Motor neuron (in vitro differentiated cells): ENCODE measurements at places on chromosomes 1 and 21. TPM values are rescaled to one million over a fixed set of nuclear protein-coding genes. Genes with fewer than 3 reads are reported as not detected.

GRCh38 chr1:180271272-180272255, 41.5 kb downstream of the LHX4 start:
- no peak for ATAC-seq

DNA sequence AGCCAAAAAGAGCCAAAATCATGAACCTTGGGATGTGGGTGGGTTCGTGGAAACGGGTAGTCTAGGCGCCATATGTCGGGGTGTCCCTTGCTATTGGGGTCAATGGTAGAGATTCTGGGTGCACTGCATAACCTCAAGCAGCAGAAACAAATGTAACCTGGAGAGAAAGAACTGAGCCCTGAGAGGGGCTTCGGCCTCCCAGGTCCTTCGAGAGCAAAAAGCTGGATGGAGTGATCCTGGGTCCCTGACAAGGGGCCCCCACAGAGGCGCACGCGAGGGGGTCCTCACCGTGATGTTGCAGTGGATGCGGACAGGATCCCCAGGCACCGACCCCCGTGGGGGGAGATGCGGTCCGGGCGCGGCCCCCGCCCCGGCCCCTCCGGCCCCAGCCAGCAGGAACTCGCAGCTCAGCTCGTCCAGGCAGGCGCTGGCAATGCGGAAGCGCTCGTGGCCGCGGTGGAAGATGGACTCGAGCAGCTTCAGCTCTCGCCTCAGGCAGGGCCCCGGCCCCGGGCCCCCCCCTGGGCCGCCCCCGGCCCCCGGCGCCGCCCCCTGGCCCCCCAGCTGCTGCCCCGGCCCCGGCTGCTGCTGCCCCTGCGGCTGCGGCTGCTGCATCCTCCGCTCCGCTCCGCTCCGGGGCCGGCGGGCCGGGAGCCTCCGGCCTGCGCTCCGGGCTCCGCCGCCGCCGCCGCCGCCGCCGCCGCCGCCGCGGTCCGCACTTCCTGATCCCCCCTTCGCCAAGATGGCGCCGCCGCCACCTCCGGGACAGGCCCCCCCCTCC, at the start of gene UBE2Q1:
UBE2Q1 (minus strand) TSS at position 724 of the 781 bp plus-strand sequence; CDS start at position 615, 109 bp downstream.
- peak; percentile 2 for ATAC-seq

DNA sequence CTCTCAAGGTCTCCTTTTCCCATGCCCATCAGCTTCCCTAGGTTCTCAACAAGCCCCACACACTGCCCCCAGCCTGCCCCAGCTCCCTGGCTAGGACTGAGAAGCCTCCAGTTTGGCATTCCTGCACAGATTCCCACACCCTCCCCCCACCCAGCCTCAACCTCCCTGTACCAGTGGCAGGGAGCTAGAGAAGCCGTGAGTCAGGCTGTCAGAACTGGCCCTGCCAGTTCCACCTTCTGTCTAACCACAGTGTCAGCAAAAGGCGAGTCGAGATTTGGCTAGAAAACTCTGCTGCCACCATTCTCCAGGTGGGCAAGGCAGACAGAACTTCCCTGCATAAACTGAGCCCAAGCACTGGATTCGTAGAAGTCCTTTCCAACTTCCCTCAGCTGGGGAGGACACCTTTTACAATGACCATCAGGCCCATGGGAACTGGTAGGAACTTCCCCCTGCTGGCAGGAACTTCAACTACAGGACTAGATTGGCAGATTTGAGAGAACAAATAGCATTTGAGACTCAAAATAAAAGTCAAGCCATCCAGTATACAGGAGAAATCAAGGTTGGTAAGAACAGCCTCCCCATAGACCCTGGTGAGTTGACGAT, 31.0 kb downstream of the TNNT2 start:
- ATAC-seq = no peak

GRCh38 chr1:182709225-182709764, 24.9 kb upstream of the RGS8 start:
- no peak for ATAC-seq

DNA sequence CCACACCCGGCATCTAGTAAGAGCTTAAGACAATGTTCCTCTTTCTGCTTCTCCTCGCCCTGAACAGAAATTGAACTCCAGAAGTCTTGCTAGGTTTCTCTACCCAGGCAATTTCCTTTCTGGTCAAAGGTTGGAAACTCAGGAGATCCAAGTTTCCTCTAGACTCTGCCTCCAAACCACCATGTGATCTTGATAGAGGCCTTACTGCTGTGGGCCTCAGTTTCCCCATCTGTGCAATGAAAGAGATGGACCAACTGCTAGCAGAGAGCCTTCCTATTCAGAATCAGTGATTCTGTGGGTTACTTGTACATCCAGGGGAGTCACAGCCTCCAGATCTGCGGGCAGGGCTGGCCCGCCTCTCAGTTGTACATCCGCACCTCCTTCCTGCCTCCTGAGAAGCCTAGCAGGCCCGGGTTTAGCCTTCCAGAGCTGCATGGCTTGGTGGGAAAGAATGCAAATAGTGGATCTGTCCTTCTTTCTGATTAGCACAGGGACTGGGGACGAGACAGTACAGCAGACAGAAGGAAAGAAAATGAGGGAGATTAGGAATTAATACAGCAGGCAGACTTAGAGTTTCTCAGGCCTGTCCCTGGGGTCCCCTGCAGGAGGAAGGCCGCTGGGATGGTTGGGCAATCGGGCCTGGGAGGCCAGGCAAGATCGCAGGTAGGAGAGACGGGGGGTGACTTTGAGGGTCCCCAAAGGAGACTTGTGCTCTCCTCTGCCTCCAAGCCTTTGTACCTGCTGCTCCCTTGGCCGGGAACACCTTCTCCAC, 83.9 kb downstream of the PAX7 start:
- no peak for ATAC-seq

- peak; percentile 57 for ATAC-seq
Observed at GRCh38 chr1:202135221-202135721, 9.3 kb downstream of the ARL8A start.

- no peak for ATAC-seq
Observed at GRCh38 chr1:164628772-164629171, 69.8 kb downstream of the PBX1 start.

- ATAC-seq = no peak
Observed at GRCh38 chr1:94942171-94943128, 15.5 kb upstream of the CNN3 start.

DNA sequence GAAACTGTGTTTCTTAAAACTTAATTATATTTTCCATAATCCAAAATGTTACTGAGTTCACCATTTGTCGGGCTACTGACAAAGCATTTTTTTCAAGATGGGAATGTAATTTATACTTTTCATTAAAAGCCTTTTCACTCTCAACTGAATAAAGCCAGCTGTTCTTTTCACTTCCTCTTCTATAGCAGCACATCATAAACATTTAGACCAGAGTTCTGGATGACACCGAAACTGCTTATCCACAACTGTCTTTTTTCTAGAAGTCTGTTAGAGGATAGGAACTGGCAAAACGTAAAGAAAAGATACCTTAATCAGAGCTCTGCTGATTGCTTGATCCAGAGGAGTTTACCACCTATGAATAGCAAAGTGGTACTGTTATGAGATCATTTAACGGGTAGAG, 594.7 kb downstream of the ADGRL2 start:
- ATAC-seq = no peak

DNA sequence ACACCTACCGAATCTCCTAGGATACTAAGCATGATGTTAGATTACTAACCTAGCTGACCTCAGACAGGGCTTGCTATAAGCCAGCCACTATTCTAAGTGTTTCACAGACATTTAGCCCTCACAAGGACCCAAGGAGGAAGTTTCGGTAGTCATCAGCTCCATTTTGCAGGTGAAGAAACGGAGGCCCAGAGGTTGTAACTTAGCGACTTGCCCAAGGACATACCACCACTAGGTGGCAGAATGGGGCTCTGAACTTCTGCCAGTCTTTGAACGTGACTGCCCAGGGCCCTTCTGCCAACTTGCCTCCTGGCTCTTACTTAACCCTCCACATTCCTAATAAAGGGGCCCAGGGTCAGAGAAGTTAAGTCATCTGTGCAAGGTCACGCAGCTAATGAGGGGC, 283.5 kb downstream of the C1orf94 start:
- ATAC-seq = no peak

- no peak for ATAC-seq
Observed at GRCh38 chr1:15056515-15057285, 96.8 kb upstream of the TMEM51 start.

ANKRD65 gene
- 0.57 and 0.82 TPM in 2 replicates for total RNA-seq

CAMTA1 gene
- 62.1 and 67.2 TPM in 2 replicates for total RNA-seq

TMEM51 gene
- 1.2 and 1.6 TPM in 2 replicates for total RNA-seq

PRKAB2 gene
- total RNA-seq = 7.8 and 8.0 TPM in 2 replicates

NBPF4 gene
- 0.64 and 0.79 TPM in 2 replicates for total RNA-seq

SPRR2E gene
- total RNA-seq = 0.54 TPM in 1 of 2 replicates, not detected in the other

NLRP3 gene
- not detected in 2 replicates for total RNA-seq
